ENCODE measurements at places on chromosomes 6 and 20.
A peak's percentile ranks its signal among the peaks of the same experiment; 100 is the strongest.

DNA sequence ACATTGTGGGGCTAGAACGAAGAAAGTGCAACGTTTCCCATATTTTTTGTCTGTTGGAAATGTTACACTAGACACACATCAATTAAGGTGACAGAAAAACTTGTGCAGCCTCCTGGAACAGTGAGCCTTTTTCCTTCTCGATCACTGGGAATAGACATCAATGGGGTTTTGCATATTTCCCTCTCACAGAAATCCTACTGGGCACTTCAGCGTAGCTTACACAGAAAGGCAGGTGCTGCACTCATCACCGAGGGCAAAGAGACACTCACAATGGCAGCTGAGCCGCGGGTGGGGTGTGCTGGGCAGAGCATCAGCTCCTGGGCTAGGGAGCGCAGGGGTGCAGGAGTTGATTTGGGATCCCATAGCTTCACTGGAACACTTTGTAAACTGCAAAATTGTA, 64.5 kb downstream of the THBS2 start:
- DNase-seq: no peak

DNA sequence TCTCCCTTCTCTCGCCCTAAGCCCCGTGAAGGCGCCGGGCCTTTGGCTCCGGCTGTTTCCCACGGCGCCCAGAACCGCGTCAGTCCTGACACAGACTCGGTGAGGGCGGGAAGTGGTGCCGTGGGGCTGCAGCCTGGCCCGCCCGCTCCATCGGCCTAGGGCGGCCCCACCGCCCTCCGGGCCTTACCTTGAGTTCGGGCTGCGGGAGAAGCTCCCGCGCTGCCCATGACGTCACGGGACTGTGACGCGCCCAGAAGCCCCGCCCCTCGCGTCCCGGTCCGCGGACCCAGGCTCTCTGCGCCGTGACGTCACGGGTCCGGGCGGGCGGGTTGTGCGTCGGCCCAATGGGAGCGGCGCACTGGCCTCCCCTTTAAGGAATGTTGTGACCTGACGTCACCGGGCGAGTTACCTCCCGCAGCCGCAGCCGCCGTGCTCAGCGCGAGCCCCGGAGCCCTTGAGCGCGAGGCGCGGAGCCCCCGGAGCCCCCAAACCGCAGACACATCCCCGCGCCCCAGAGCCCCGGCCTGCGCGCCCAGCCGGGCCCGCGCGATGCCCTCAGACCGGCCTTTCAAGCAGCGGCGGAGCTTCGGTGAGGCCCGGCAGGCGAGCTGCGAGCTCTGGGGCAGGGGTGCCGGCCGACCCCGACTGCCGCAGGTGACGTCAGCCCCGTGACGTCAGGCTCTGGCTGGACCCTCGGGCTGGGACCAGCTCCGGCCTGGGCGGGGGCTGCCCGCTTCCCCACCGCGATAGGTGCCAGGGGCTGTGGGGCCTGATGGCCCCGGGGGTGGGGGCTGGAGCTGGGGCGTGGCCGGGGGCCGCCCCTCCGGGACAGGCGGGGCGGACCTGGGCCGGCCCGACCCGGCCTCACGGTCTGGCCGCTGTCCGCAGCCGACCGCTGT, at the start of gene MAP1LC3A:
Gene MAP1LC3A, plus strand, starts transcription at position 399 of the 899 bp plus-strand sequence. Its CDS starts 151 bp downstream, at position 550.
- peak; percentile 93 for DNase-seq

- DNase-seq: no peak
Observed at GRCh38 chr20:58239216-58239615, 10.8 kb upstream of the ANKRD60 start.

GRCh38 chr20:34536798-34537394, 20.7 kb downstream of the DYNLRB1 start:
- no peak for DNase-seq

DNA sequence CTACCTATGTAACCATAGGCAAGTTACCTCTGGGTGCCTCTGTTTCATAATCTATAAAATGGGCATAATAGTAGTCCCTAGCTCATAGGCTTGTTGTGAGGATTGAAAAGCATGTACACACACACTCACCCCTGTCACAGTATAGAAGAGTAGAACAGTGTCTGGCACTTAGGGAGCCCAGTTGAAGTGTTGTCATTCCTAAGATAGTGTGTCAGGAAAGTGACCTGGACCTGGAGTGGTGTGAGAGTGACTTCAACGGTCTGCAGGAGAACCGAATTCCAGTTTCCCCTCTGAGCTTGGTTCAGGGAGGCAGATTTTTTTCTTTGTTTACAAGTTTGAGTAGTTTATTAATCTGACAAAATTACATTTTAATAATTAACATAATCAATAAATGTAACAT, 229.9 kb upstream of the MAP3K7 start:
- DNase-seq: no peak

- no peak for DNase-seq
Observed at GRCh38 chr6:21341910-21342309, 251.6 kb upstream of the SOX4 start.

GRCh38 chr6:153840039-153840850, 198.8 kb upstream of the OPRM1 start:
- DNase-seq: no peak

DNA sequence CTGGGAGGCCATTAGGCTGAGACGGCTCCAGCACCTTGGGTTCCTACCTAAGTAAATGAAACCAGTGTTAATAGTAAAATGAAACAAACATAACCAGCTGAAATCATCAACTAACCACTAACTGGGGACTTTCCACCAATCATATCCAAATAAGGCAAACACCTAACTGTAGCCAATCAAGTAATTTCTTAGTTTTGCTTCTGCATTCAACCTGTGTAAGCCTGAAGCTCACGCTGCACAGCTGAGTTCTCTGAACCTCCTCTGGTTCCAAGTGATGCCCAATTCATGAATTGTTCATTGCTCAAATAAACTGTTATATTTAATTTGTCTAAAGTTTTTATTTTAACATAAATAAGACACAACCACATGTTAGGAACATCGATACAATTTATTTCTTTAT, 22.5 kb downstream of the KLHL32 start:
- no peak for DNase-seq

DNA sequence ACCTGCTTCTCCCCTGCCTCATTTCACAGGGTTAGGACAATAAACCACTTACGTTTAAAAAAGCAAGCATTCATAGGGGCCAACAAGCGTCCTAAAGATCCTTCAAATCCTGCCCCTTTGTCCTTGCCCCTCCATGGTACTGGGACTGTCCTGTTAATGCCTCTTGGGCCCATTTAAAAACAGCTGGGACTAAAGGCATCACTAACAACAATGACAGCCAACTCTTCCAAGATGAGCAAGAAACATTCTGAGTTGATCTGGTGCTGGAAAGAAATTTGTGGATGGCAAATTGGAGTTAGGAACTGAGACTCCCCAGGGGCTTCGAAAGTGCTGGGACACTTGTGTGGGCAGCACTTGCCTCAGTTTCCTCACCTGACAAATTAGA, 93.4 kb downstream of the ZMYND8 start:
- DNase-seq: no peak

GRCh38 chr6:111996144-111996865, 57.6 kb upstream of the CCN6 start:
- DNase-seq: no peak

DNA sequence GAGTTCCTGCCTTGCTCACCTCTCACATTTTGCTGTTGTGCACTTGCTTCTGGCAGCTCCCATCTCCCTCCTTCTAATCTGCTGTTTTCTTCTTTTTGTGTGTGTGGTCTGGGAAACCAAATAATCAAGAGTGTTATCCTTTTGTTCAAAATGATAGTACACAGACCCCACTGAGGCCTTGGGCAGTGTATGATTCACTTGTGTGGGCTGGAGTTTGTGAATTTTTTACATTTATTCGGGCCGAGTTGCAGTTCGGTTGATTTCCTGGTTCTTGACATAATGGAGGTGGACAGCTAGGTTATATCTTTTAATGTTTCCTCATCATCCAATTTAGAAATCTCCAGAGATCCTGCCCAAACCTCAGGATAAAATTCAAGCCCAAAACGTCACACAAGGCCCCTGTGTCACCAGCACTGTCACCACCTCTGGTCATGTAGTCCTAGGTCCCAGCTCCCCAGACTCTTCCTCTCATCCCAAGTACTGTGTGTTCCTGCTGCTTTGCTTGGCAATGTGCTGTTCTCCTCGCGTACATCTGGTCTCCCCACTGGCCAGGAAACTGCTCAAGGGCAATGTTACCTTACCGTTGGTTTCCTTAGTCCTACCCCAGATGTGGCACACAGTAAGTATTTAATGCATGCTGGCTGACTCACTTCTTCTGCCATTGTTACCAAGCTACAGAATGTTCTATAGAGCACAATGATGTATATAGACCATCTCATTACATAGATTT, 55.7 kb upstream of the PHACTR2 start:
- DNase-seq: peak; percentile 44

DNA sequence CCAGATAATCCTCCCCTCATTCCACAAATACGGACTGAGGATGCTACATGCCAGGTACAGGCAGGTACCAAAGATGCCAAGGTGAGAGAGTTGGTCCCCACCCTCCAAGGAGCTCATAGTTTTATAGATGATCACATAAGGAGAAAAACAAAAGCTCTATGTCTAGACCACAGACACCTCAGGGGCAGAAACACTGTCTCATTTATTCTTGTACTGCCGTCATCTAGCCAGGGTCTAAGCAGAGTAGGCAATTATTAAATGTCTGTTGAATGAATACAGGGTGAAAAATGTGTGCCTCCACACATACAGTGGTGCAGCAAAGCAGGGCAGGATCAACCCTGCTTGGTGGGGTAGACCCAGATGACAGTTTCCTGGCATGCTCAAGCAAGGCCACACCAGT, 439.8 kb upstream of the JARID2 start:
- DNase-seq: no peak

DNA sequence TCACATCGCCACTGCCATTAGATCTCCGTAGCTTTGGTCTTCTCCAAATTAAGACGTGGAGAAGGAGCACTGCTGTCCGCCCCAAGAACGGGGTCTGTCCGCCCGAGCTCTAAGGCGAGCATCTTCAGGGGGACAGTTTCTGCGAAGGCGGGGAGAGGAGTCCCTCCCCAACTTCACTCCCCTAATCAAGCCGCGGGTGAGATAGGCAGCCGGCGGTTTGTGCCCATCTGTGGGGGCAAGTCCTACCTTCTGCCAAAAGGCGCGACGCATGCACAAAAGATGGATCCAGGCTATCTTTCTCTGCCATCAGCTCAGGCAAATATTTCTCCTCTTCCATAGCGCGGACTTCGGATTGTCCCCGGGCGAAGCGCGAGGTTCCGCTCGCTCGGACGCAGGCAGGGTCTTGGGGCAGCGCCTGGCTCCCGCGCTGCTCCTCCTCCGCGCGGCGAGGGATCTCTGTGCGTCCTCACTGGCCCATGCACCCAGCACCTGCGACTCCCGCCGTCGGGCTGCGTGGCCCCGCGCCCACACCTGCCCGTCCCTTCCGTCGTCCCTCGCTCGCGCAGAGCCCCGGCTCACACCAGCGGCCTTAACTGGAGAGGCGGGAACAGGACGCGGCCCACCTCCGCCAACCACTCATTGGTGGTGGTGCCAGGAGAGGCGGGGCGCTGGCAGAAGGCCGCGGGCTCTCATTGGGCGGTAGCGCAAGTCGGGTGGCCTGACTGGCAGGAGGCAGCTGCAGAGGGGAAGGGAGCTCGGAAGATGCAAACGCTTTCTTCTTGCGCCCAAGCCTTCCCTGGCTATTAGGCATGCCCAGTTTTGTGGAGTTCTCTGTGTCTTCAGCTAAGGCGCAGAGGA, at the start of gene KHDRBS2:
Gene KHDRBS2, minus strand, starts transcription at position 614 of the 858 bp plus-strand sequence.
- no peak for DNase-seq

DNA sequence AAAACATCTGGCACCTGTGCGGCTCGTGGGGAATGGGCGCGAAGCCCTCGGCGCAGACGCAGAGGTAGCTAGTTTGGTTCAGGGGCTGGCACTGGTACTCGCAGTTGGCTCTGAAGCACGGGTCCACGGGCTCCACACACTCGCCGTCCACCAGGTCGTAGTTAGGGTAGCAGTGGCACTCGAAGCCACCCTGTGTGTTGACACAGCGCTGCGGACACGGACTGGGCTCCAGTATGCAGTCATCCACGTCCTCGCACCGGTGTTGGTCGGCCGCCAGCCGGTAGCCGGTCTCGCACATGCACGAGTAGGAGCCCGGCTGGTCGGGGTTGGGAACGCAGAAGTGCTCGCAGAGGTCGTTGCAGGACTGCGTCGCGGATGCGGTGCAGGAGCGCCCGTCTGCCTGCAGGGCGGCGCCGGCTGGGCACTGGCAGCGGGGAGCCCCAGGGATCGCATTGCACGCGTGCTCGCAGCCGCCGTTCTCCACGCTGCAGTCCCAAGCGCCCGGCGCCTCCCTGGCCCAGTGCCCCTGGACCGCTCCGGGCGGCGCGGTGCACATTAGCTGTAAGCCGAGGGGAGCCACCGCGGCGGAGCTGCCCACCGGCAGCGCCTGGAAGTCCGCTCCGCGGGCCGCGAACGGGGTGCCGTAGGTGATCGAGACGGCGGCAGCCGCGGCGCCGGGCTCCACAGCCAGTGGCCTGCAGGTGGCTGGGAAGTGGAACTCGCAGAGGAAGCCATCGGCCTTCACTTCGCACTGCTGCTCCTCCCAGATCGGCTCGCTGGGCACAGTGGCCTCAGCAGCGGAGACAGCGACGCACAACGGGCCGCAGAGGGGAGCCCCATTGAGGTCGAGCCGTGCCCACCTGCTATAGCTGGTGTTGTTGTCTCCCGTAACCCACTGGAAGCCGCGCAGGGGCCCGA, 930 bp downstream of the THBD start:
- peak; percentile 51 for DNase-seq

GRCh38 chr20:59062081-59062480, 19.5 kb upstream of the PRELID3B start:
- no peak for DNase-seq

- no peak for DNase-seq
Observed at GRCh38 chr20:55515832-55516231, 489.5 kb downstream of the CBLN4 start.

DNA sequence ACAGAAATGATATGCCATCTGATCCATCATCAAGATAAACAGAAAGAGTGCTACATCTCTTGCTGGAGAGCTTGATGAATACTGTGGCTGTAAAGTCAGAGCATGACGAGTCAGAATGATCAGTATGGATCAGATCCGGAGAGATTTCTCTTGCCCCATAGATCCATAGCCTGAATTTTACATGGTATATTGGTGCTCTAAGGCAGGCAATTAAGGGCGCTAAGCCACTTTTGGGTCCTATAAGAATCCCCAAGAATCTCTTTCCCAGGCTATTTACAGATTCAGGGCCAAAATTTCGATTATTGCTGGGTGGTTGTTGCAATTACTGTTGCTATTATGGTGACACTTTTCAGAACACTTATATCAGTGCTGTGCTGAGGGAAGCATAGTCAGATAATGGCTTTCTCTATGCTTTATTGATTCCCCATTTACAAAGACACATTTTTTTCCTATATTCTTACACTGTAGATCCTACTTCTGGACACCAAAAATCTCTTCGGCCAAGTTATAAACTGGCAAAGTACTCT, 94.4 kb downstream of the ADGRB3 start:
- DNase-seq: no peak

DNA sequence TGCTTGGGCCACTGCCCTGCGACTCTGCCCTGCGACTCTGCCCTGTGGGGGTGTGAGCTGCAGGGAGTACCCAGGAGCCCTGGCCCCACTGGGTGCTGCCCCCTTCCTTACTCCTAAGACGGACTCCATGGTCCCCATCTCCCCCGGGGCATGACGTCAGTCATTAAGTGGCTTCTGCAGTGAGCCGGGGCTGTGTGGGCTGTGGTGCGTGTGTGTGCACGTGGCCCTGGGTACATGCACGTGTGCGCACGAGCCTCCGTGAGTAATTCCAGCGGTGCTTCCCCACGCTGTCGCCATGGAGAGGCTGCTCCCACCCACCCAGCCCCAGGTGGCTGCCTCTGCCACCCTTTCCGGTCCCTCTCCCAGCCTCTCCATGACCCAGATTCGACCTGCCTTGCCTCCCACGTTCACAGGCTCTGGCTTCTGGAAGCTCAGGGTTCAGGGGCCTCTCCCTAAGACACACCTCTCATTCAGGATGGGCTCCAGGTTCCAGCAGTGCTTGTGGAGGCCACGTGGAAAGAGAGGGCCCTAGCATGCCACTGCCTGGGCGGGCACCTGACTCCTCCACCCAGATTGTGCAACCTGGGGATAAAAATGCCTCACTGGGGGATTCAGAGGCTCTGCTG, 88.3 kb downstream of the DLGAP4 start:
- DNase-seq: no peak

Measured in fibroblast of the aortic adventitia (primary cell).